ENCODE measurements at places on chromosomes 6 and 20. TPM values are rescaled to one million over a fixed set of nuclear protein-coding genes. Genes with fewer than 3 reads are reported as not detected.
A peak's percentile ranks its signal among the peaks of the same experiment; 100 is the strongest.

DNA sequence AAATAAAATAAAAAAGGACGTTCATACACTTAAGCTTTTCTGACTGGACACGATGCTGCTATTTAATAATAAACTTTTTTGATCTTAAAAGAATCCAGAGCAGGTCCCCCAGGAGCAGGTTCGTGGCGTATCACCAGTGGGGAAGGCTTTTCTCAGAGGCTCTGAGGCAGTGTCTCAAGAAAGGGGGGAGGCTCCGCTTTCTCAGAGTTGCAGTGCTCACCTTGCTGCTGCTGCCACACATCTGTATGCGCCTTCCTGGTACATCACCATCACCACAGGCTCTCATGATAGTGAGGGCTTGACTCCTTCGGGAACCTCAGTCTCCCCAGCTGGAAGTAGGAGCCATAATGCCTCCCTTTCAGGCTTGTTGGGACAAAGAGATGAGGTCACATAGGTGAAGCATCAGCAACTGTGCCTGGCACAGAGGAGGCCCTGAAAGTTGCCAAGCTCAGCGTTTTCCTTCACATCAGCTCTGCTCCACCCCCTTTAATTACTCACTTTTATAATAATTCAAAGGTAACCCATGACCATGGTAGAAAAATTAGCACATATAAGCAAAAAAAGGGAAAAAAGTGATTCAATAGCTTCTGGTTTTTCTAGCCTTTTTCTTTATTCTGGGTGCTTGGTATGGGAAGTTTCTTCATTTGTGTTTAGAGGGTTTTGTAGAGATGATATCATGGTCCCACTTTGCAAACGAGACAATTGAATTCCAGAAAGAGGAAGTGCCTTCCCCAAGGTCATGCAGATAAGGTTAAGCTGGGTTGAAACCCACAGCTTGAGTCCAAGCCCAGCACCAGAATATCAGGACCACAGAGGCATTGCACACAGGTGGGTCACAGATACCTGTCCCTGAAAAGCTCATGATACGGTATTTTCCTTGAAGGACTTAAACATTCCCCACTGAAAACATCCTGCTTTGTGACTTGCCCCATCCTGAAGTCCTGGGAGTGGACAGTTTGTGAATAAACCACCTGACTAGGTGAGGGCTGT, 24.5 kb downstream of the SRSF3 start:
- no peak for DNase-seq

GRCh38 chr20:43925215-43925614, 10.6 kb downstream of the TOX2 start:
- DNase-seq = no peak

Gene MRPS18B
- 61.1 TPM for total RNA-seq

- DNase-seq = no peak
Measured at GRCh38 chr6:115783402-115784061, 277.2 kb downstream of the FRK start.

GRCh38 chr6:118386975-118387374, 161.1 kb upstream of the PLN start:
- DNase-seq = no peak

DNA sequence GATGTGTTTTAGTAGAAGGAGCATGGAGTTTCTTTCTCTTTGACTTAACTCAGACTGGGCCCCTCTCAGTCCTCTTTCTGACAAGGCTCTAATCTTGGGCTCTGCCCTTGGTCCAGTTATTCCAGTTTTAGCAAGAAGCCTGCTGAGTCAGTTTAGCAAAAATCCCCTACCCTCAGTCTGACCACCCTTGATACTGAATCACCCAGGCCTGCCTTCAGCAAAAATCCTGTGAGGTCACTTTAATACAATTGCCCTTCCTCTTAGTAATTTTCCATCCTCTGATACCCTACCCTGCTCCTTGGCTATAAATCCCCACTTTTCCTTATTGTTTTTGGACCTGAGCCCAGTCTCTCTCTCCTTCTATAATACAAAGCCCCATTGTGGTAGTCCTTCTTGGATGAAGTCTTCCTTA, 326.7 kb upstream of the NOX3 start:
- DNase-seq = peak; percentile 95

DNA sequence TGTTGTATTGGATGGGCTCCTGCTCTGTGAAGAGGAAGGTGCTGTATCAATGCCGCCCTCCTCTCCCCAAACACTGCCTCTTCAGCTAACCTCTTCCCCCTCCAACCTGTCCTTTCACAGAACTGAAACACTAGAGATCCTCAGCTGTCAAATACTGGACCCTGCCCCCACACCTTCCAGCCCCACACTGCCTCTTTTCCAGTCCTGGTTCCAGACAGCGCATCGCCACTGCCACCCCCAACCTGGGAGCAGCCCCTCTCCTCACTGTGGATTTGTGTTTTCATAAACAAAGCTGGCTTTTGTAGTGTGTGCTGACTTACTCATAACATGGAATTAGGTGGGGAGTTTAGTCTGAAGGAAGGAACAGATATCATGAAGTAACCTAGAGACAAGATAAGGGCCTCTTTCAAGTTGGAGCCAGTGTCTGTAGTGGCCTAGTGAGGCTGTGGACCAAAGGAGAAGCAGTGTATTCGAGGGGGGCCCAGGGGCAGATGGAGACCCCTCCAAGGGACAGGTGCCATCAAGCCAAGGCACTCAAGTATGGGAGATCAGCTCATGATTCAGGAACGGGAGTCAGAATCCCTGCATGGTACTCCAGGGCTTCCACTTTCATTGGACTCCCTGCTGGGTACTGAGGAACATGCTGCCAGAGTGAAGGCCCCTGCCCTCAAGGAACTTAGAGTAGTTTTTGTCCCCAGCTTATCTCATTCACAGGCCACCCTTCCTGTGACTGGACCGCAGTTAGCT, 2.1 kb downstream of the SCUBE3 start:
- no peak for DNase-seq

- no peak for DNase-seq
Measured at GRCh38 chr6:53857318-53858094, 62.7 kb downstream of the LRRC1 start.

GRCh38 chr6:122381494-122382265, 17.8 kb upstream of the HSF2 start:
- peak; percentile 35 for DNase-seq

- DNase-seq = no peak
Measured at GRCh38 chr6:53703047-53703446, 37.5 kb upstream of the KLHL31 start.

DNA sequence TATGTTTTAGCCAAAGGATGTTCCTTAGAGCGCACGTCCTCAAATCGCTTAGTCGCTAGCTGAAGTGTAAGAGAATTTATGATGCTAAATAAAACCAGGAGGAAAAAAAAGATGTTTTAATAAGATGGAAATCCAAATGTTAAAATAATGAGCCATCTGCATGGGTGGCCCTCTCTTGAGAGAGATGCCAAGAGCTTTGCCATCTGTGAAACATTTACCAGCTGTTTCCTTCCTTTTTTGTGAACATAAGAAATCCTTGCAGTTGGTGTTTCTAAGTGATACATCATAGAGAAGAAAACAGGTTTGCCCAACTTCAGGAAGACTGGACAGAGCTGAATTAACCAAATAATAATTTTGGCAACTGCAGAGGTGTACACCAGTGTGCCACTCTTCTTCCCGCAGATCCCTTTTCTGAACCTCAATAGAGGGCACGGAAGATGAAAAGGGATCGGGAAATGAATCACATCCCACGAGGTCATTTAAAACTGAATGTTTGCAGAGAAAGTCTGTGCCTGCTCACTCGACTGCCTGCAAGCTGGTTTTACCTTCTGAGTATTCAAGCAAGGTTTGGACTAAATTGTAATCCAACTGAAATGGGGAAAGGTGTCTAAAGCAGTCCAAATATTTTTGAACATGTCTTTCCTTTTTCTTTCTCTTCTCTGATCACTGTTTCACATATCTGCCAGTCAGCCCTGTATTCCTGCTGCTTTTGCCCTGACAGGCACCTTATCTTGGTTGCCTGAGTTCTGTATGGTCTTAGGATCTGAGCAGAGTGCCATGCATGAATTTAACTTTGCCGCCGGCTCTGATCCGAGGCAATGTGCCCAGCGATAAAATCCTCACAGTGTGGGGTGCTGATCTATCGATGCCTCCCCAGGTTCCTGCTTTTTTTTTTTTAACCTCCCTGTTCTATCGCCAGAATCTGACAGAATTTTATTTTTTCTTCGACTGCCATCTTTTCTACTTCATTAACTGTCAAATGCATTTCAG, 35.5 kb upstream of the TSHZ2 start:
- no peak for DNase-seq

Gene BTN1A1
- total RNA-seq = not detected

DNA sequence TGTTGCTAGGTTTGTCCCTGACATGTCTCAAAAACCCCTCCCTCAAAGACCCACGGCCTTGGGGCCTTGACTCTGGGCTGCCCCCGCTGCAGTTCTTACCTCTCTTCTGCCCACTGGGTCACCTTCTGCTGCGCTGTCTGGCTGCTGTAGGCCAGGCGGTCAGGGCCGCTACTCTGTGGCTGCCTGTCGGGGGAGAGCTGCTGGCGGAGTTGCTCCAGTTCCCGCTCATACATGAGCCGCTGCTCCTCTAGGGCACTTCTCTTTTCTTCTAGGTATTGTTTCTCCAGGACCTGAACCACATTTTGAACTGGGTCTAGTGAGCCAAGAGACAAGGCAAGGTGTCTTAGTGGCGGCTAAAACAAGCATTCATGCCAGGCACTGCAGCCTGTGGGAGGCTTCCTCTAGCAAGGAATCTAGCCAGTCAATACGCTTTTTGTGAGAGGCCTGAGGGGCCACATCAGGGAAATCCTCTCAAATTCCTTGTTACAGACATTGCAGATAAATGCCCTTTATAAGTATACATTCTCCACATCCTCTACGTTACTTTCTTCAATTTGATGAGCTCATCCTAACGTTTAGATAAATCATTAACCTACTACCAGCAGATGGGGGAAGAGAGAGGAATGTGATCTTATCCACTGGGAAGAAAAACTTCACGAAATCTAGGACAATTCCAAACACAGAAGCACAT, 110.3 kb upstream of the NUP153 start:
- DNase-seq = peak; percentile 89

- DNase-seq = no peak
Measured at GRCh38 chr6:52984247-52984646, 10.8 kb downstream of the GSTA4 start.

Gene PI16
- total RNA-seq = not detected

- DNase-seq = peak; percentile 5
Measured at GRCh38 chr6:111427341-111428116, 55.5 kb downstream of the REV3L start.

Gene TGM2
- 144 TPM for total RNA-seq

- no peak for DNase-seq
Measured at GRCh38 chr20:58829531-58829941, 21.2 kb downstream of the GNAS-AS1 start.

- no peak for DNase-seq
Measured at GRCh38 chr6:82861121-82861520, 204.5 kb downstream of the UBE3D start.

Gene RIMS4
- not detected for total RNA-seq

DNA sequence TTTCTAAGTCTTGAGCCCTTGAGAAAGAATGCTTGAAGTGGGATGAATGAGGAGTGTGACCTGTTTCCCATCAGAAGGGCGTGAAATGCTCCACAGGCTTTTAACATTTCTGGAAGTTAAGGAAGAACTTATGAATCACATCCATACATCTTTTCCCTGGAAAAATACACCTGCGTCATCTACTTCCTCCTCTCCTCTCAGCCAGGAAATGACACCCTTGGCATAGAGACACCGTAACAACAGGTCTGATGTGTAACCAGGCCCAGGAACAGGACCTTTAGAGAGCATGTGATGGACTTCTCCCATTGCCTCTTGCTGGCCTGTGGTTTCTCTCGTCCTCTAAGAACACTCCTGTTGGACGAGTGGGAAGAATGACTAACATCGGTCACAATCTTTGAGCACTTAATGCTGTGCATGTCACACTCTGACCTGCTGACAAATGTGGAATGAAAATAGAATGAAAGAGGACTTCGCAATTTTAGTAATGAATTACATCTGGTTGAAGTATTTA, 28.5 kb upstream of the CITED2 start:
- peak; percentile 91 for DNase-seq

DNA sequence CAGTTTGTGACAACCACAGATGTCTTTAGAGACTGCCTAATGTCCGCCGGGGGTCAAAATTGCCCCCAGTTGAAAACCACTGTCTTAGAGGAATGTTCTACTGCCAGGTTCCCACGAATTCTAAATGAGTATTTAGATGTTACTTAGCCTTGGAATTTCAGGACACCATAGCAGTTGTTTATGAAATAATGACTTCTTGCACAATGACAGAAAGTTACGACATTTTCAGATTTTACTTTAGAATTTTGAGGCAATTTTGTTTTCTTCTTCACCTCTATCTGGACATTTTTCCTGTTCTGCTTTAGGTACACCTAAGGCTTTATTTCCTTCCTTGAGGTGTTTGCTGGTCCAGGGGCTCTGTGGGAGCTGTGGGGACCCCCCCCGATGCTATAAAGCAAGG, 83.4 kb downstream of the CCDC170 start:
- DNase-seq = no peak

- DNase-seq = no peak
Measured at GRCh38 chr6:82909551-82909950, 156.1 kb downstream of the UBE3D start.

Gene PAX1
- not detected for total RNA-seq

GRCh38 chr6:164370773-164371172, 938.6 kb downstream of the C6orf118 start:
- no peak for DNase-seq

GRCh38 chr20:57106030-57106682, 160.3 kb downstream of the BMP7 start:
- DNase-seq = no peak

DNA sequence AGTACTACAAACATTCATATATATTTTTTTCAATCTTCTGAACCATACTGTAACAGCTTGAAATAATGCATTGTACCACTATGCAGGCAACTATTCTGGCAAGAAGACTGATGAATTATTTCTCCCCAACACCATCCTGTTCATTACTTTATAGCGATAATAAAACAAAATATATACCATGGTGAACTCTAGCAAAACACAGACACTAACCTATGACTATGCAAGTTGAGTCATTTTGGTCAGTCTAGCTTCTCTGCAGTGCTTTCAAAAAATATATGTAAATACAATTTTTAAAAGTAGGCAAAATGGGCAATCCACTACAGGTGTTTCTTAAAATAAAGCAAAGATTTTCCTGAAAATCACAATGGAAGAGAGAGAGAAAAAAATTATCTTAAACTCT, 20.3 kb downstream of the PHIP start:
- DNase-seq = no peak

GRCh38 chr6:121940728-121941127, 458.7 kb upstream of the HSF2 start:
- no peak for DNase-seq

Gene TAP2
- total RNA-seq = 8.9 TPM

Gene NTSR1
- total RNA-seq = not detected

DNA sequence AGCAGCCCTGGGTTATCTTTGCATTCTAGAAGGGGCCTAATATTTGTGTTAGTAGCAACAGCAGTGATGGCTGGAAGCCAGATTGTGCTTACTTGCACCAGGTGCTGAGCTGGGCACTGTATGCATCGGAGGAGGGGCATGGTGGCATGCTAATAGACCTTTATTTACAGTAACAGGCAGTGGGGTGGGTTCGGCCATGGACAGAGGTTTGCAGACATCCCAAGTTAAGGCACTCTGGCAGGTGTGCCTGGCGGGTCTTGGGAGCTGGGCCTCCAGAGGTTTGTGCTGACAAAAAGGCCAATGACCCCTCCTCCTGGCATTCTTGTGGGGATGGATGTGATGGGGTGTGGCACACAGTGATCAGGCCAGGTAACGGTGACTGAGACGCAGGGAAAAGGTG, 39.0 kb upstream of the CD93 start:
- DNase-seq = no peak

Measured in Caki2 (cell line).